Non-pigmented ciliary epithelial cell (primary cell): ENCODE measurements at places on chromosomes 7 and 10.

DNA sequence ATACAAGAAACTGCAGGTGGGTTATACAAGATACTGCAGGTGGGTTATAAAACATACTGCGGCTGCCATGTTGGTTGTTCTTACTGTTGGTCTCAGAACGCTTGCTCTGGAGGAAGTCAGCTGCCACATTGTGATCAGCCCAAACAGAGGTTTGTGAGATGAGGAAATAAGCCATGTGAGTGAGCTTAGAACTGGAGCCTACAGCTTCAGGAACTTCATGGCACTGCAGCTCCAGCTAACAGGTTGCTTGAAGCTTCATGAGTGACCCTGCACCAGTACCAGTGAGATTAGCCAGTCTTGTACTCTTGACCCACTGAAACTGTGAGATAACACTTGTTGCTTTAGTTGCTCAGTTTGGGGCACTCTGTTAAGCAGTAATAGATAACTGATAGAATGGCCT is 74.5 kb upstream of the PRKCQ start:
- no peak for DNase-seq

- DNase-seq = peak; percentile 41
Observed at GRCh38 chr10:89793649-89794254, 92.4 kb downstream of the KIF20B start.

- DNase-seq = no peak
Observed at GRCh38 chr10:60883187-60883586, 60.8 kb downstream of the RHOBTB1 start.

- no peak for DNase-seq
Observed at GRCh38 chr7:100826514-100827329, 601 bp downstream of the EPHB4 start.

DNA sequence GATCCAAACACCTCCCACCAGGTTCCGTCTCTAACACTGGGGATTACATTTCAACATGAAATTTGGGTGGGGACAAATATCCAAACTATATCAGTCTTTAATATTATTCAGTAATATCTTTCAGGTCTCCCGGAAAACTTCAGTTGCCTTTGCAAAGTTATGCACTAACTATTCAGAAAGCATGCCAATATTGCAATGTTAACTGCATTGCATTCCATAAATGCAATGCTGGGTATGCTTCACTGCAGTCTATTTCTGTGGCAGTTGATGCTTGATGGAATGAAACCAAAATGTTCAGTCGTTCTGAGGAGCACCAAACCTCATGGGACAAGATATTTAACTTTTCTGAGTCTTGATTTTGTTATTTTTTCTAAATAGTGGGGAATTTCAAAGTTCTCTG is 147.5 kb downstream of the SLC16A9 start:
- DNase-seq = no peak
